ENCODE measurements at places on chromosomes 6 and 20.

DNA sequence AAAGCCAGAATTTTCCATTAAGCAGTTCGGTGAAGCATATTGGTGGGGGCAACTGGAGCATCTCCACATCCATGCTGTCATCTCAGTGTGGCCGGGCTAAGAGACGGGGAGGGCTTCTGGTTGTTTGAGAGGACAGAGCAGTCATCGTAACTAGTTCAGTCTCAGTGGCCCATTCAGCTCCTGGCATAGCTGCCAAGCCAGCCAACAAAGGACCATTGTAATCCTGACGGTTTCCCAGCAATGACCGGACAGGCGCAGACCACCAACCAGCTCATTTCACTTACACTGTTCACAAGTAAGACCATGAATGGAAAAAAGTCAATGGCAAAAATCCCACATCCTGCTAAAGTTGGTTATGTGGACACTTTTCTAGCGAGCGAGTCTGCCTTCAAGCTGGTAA, 14.9 kb upstream of the HDDC2 start:
- peak; percentile 76 for DNase-seq

DNA sequence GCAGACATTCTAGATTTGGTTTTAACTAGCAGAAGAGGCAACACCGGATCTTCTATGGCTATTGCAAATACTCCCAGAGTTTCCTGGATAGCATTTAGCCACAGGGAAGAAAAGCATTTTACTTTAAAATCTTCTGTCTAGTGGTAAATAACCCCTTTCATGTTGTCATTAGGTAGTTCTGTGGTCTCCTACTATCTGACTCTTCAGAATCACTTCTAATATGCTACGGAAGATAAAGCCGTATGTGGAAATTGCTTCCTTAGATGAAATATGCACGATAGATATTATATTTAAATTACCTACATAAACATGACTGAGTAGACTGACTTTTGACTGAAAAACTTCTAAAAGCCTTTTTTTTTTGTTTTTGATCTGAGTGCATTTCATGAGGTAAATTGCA, 759 bp downstream of the CRISP3 start:
- DNase-seq = no peak

DNA sequence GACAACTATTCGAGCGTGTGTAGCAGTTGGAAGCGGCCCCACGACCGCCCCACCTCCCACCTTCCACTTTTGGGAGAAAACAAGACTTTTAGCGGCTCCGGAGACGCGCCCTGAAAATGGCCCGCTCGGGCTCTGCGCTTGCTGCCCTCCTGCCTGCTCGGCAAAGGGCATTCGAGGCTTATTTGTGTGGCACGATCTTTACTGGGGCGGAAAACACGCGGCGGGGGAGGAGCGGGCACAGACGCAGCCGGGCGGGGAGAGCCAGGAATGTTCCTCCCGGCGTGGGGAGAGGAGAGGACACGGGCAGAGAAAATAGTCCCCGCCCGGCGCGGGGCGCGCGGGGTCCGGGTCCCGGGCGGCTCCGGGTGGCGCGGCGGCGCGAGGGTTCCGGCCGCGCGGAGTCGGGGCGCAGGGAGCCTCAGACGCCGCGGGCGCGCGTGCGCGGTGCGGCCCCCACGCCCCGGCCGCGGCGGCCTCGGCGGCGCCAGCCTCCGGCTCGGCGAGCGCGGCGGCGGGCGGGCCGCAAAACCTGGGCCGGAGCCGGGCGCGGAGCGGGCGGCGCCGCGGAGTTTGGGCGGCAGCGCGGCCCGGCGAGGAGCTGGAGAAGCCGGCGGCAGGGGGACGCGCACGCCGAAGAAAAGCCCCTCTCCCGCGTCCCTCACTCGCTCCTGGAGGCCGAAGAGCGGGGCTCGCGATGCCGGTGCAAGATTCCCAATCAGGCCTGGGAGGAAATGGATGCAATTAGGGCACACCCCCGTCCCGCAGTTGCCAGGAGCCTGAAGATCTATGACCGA, 90.0 kb upstream of the ARID1B start:
- peak; percentile 92 for DNase-seq

DNA sequence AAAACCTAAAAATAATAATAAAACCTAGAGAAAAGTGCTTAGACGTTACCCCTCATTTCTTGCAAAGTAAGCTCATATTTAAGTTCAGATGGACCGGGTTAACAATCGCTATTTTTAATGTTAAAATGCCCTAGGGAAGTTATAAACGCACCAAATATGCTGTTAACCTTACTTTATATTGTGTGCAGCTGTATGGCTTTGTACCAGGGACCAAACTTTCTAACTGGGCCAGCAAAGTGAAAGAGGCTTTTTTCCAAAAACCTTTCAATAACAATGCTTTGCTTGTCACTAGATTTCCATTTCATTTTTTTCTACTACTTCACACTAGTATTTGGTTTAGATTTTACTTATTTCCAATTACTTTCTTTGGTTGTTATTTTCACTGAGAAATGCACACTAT, 248.5 kb downstream of the FOXC1 start:
- DNase-seq = no peak

GRCh38 chr6:10794239-10794638, 44.1 kb downstream of the MAK start:
- DNase-seq = no peak
